ENCODE measurements at places on chromosomes 1 and 21.
A peak's percentile ranks its signal among the peaks of the same experiment; 100 is the strongest.

DNA sequence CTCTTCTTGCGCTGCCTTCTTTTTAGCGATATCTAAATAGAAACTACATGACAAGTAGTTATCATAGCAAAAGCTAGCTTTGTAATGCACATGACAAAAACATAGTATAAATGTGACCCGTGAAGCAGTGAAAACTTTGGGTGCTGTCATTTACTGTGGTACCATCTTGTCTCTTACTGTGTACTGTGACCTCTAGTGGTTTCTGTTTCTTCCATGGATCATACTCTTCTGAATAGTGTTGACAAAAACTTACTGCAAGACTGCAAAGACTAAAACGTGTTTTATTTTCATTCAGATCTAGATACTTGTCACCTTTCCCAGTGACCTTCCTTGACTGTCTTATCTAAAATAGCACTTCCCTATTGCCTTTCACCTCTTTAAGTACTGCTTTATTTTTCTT, 6.1 kb downstream of the RLF start:
- no peaks in the 10 kb centered on the region for H3K4me1 ChIP-seq
- DNase-seq, result no peak
- H3K36me3 ChIP-seq, result no peaks in the 10 kb centered on the region
- H3K27ac ChIP-seq, result no peak overlapping the region
- H3K4me3 ChIP-seq, result no peak overlapping the region
- H3K27me3 ChIP-seq, result no peaks in the 10 kb centered on the region

GRCh38 chr21:32426592-32427051, 14.1 kb downstream of the EVA1C start:
- no peaks in the 10 kb centered on the region for H3K27me3 ChIP-seq
- H3K36me3 ChIP-seq, result no peaks in the 10 kb centered on the region
- peak overlapping the region; percentile 68 for H3K27ac ChIP-seq
- no peak overlapping the region for H3K4me3 ChIP-seq
- no peak for DNase-seq

GRCh38 chr1:195965475-195965874, 642.8 kb downstream of the KCNT2 start:
- H3K4me3 ChIP-seq, result no peak overlapping the region
- no peak for DNase-seq
- H3K4me1 ChIP-seq, result no peaks in the 10 kb centered on the region
- H3K36me3 ChIP-seq, result no peaks in the 10 kb centered on the region
- no peak overlapping the region for H3K27ac ChIP-seq
- no peaks in the 10 kb centered on the region for H3K27me3 ChIP-seq

GRCh38 chr1:237309595-237310118, 267.7 kb downstream of the RYR2 start:
- H3K4me1 ChIP-seq, result no peaks in the 10 kb centered on the region
- H3K4me3 ChIP-seq, result no peak overlapping the region
- no peaks in the 10 kb centered on the region for H3K27me3 ChIP-seq

DNA sequence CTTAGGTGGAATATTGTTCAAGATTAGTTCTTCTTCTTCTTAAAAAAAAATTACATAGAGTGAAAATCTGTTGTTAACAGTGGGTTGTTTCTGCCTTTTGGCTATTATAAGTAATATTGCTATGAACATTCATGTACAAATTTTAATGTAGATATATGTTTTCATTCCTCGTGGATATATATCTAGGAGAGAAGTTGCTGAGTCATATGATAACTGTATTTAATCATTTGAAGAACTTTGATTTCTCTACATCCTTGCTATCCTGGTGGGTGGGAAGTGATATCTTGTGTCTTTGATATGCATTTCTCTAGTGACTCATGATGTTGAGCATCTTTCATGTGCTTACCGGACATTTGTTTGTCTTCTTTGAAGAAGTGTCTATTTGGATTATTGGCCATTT, 29.9 kb downstream of the MAST2 start:
- H3K4me1 ChIP-seq, result no peaks in the 10 kb centered on the region
- H3K27ac ChIP-seq, result no peak overlapping the region
- no peak for DNase-seq
- no peaks in the 10 kb centered on the region for H3K36me3 ChIP-seq
- H3K27me3 ChIP-seq, result no peaks in the 10 kb centered on the region

Data from breast epithelium (tissue), 4 donors.